ENCODE measurements at places on chromosomes 5 and 9.

DNA sequence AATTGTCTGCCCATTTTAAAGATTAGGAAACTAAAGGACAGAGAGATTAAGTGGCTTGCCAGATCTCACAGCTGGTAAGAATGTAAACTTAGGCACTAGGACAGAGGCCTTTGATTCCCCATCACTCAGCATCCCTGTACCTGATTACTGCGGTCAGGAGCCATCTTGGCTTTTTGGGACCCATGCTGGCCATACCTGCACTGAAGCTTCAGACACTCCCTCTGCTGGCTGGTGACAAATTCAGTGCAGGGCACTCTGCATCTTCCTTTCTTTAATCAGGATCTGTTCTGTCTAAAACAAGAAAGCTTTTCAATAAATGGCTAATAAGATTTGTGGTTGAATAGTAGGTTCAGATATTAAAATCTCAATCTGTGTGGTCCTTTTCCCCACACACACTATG, 215.5 kb upstream of the RORB start:
- no peak for DNase-seq

DNA sequence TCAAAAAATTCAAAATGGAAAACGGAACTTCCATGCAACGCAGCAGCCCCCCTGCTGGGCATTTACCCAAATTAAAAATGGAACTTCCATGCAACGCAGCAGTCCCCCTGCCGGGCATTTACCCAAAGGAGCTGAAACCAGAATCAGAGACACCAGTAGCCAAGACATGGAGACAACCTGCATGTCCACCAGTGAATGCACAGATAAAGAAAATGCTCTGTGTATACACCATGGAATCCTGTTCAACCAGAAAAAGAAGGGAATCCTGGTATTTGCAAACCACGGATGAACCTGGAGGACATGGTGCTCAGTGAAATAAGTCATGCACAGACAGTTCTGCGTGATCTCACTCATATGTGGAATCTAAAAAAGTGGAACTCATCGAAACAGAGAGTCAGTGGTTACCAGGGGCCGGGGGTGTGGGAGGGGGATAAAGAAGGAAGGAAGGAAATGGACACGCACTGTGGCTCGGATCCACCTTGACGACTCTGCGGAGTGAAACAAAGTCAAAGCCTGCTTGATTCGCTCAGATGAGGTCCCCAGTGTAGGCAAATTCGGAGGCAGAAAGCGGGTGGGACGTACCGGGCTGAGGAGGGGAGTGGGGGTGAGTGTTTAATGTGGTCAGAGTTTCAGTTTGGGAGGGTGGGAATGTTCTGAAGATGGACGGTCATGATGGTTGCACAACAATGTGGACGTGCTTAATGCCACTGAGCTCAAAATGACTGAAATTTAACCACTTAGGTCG, 40.2 kb upstream of the EXOC3 start:
- DNase-seq = no peak

DNA sequence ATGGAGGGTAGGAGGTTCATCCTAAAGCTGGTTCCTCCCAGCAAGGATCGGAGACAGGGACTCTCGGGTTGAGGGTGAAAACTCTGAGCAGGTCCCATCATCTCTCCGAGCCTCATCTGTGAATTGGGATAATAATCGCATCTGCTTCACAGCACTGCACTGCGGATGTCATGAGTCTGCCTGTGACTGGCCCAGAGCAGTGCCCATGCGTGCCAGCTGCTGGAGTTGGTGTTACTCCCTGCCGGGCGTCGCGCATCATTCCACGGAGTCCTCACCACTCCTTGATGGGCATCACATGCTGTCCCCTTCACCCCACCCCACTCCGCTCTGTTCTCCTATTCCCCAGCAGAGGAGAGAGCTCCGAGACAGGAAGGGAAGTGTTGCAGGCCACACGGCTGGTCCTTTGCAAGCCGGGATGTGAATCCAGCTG, 35.1 kb upstream of the ORM1 start:
- DNase-seq = no peak

DNA sequence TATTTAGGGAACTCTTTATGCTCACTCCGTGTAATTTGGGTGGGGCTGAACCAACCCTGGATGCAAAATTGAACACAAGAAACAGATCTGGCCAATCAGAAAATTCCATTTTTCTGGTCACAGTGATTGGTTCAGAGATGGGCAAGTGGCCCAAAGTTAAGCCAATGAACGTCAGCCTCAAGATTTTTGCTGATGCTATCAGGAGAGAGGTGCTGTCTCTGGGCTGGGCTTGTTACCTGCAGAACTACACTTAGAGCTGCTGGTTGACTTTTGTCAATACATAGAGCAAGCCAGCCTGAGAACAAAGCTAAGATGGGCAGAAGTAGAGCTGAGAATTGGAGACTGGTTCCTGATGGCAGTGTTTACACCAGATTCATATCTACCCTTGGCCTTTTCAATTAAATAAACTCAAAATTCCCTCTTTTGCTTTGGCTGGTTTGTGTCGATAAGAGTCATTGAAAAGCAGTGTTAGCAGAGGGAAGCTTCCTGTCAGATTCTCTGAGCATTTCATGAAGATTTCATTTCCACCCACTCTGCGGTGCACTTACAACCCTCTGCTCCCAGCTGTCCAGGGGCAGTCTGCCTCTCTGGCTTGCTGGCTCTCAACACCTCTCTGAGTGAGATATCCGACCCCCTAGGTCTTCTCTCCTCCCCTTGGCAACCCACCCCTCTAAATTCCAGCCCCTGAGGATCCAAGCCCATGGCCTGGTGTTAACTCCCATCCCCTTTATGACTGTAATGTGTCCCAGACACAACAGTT, 64.5 kb upstream of the PPARGC1B start:
- no peak for DNase-seq

DNA sequence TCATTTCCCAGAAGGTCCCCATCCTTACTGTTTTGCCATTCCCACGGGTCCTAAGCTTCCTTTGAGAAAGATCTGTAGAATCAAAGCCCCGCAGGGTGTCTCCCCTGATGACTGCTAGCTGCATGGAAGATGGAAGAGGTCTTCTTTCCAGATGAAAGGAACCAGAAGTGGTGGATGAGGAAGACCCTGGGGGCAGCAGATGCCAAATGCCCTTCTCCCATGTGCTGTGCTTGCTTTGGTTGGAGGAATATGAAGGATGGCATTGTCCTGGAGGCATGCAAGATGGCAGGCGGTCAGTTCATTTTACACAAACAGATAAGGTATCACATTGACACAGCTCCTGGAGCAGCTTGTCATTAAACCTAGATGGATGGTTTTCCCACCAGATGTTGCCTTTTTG, 25.8 kb upstream of the CER1 start:
- DNase-seq = no peak

DNA sequence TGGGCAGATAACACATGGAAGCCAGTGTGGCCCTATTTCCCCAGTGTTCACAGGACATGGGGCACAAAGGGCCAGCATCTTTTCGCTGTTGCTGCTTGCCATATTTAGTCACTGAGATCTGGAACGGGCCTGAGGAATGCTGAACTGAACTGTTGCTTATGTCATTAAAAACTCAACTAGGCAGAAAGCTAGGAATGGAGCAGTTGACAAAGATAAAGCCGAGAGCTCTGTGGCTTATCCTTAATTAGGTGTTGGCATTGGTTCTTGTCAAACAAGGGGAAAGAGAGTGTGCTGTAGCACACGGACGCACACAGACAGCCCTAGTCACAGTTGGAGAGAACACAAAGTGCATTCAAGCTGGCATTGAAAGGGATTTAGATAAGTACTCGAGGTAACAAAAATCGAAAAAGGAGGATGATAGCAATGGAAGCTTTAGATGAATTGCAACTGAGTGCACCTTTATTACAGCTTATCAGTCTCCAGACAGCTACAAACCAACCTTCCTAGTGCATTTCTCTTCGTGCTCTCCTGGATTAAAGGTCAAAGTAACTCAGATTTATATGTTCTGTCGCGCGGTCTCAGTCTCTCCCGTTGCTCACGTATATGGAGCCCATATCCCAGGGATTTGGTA, 450.2 kb upstream of the ZNF608 start:
- DNase-seq = no peak
